Natural killer cell treated with Interleukin-12 subunit alpha and Interleukin-12 subunit beta and Interleukin-15 and Interleukin-18, amount 100 ng/mL, for 72 hours (primary cell): ENCODE measurements at places on chromosomes 3 and 15.

DNA sequence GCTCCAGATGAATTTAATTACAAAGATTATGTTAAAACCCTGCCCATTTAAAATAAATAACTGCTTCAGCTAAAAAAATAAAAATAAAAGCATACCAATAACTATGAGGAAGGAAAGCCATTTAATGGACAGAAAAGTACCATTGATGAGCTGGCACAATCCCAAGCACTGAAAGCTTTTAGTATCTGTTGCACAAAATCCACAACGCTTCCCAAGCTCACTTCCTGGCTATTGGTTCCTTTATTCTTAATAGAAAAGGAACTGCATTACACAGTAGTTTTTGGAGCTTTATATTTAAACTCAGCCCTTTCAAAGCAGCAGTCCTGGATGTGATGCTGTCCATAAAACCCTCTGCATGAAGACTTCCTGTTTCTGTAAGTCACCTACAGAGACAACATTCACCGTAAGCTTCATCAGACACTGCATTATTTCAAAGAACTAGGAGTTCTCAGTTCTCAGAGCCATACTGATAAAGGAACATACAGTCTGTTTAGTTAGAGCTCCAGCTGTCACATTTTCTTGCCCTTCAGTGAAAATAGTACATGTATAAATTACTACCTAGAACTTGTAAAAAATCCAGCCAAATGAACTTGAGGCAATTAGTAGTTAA is 81.5 kb downstream of the CSNK1G1 start:
- DNase-seq: no peak
- no peak overlapping the region for H3K4me3 ChIP-seq
- H3K27ac ChIP-seq: no peak overlapping the region
- no peaks in the 10 kb centered on the region for H3K36me3 ChIP-seq
- H3K4me1 ChIP-seq: peaks cover 7% of the 10 kb centered on the region

- peak overlapping the region; percentile 87 for H3K4me3 ChIP-seq
- peak; percentile 82 for DNase-seq
- H3K36me3 ChIP-seq: peaks cover 12% of the 10 kb centered on the region
- peaks cover 75% of the 10 kb centered on the region for H3K4me1 ChIP-seq
- peak overlapping the region; percentile 97 for H3K27ac ChIP-seq
Measured at GRCh38 chr15:74790080-74790916, 8.4 kb downstream of the CSK start.

DNA sequence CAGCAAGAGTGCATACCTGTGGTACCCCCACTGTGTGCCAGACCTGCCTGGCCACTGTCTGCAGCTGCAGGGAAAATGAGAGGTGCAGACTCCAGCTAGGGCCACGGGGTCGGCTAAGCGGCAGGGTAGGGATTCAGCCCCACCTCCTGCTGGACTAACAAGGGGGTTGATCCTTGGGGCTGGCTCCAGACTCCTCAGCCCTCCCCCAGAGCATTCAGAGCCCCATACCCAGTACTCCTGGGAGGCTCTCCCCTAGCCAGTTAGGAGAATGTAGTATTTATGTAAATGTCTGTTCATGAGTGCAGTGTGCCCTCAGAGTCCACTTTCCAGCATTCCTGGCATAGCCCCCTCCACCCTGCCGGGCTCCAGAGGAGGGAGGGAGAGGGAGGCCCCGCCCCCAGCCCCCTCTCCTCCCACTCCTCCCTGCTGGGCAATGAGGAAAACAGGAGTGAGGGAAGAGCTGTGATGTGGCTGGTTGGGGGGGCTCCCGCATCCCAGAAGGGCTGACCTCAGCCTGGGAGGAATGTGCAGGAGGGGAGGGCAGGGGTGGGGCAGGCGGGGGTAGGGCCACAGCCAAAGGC is 4.5 kb upstream of the SEMA3B start:
- no peak for DNase-seq
- H3K27ac ChIP-seq: no peak overlapping the region
- peaks cover 2% of the 10 kb centered on the region for H3K27me3 ChIP-seq

GRCh38 chr3:127902486-127902885 is 12.5 kb upstream of the KBTBD12 start:
- no peaks in the 10 kb centered on the region for H3K4me1 ChIP-seq
- no peak overlapping the region for H3K27ac ChIP-seq
- H3K27me3 ChIP-seq: peaks cover 12% of the 10 kb centered on the region
- no peak for DNase-seq
- no peaks in the 10 kb centered on the region for H3K36me3 ChIP-seq
- no peak overlapping the region for H3K4me3 ChIP-seq

DNA sequence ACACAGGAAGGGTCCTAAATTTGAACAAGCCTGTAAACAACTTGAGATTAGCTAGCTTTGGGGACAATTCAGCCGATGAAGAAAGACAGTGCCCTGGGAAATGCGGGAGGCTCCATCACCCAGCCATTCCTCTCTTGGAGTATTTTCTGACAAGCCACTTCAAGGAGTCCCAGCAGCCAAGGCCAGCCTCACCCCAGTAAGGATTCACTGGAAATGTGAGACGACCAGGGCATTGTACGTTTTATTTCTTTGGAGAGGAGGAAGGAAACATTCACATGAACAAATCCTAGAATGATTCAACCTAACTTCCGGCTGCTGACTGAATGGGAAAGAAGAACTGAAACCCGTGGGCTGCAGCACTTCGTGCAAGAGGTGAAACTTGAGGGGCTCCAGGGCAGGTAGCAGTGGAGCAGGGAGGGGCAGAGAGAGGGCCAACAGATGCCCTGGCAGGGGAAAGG is 116.4 kb upstream of the ARHGEF3 start:
- H3K4me3 ChIP-seq: peak overlapping the region; percentile 88
- no peak for DNase-seq
- H3K4me1 ChIP-seq: peaks cover 61% of the 10 kb centered on the region
- H3K27ac ChIP-seq: peak overlapping the region; percentile 63
- no peaks in the 10 kb centered on the region for H3K27me3 ChIP-seq

DNA sequence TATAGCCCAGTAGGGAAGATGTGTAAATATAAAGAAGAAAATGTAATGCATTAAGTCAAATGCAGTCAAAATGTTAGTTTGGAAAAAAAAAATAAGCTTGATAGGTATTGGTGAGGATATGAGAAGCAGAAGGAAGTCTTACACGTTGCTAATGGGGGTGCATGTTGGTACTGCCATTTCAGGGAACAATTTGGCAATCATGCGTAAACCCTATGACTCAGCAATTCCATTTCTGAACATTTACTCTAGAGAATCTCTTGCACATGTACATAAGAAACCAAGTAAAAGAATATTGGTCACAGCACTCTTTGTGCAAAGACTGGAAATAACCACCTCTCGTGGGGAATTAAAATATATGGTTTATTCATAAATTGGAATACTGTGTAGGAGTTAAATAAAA is 35.5 kb upstream of the TIMP4 start:
- peak overlapping the region; percentile 84 for H3K27ac ChIP-seq
- peaks cover 9% of the 10 kb centered on the region for H3K4me1 ChIP-seq
- DNase-seq: no peak
- H3K4me3 ChIP-seq: peak overlapping the region; percentile 72
- H3K27me3 ChIP-seq: peaks cover 5% of the 10 kb centered on the region

GRCh38 chr3:172321035-172321434 is 127.2 kb downstream of the GHSR start:
- no peak overlapping the region for H3K4me3 ChIP-seq
- H3K27me3 ChIP-seq: no peaks in the 10 kb centered on the region
- peaks cover 46% of the 10 kb centered on the region for H3K4me1 ChIP-seq
- H3K36me3 ChIP-seq: peaks cover 15% of the 10 kb centered on the region
- DNase-seq: no peak

GRCh38 chr15:48965972-48966371 is 2.3 kb upstream of the SHC4 start:
- H3K4me3 ChIP-seq: peak overlapping the region; percentile 85
- no peak for DNase-seq
- no peaks in the 10 kb centered on the region for H3K36me3 ChIP-seq
- H3K27me3 ChIP-seq: peaks cover 3% of the 10 kb centered on the region

GRCh38 chr3:74463515-74463914 is 150.9 kb downstream of the CNTN3 start:
- no peaks in the 10 kb centered on the region for H3K36me3 ChIP-seq
- no peak for DNase-seq
- H3K4me3 ChIP-seq: no peak overlapping the region
- no peak overlapping the region for H3K27ac ChIP-seq
- no peaks in the 10 kb centered on the region for H3K4me1 ChIP-seq
- no peaks in the 10 kb centered on the region for H3K27me3 ChIP-seq

DNA sequence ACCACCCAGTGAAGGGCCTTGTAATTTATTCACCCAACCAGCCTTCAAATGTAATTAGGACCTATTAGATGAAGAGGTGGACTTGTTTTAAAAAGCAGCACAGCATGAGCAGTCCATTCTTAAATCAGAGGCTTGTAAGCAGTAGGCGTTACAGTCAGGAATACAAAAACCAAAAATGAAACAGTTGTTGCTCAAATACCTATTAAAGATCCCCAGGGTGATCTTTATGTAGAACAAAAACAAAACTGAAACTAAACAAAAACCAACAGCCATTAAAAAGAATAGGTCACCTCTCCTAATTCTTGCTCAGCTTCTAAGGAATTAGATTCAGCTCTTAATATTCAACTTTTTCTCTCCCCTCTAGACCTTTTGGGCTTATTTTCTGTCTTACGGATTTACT is 104.9 kb upstream of the ST8SIA2 start:
- no peak overlapping the region for H3K27ac ChIP-seq
- no peak overlapping the region for H3K4me3 ChIP-seq

DNA sequence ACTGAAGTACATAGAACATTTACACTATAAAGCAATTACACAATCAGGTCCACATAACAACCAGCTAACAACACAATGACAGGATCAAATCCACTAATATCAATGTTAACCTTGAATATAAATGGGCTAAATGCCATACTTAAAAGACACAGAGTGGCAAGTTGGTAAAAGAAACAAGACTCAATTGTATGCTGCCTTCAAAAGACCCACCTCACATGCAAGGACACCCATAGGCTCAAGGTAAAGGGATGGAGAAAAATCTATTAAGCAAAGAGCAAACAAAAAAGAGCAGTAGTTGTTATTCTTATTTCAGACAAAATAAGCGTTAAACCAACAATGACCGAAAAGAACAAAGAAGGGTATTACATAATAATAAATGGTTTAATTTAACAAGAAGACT is 183.3 kb downstream of the PYDC2 start:
- no peak overlapping the region for H3K27ac ChIP-seq
- H3K4me1 ChIP-seq: no peaks in the 10 kb centered on the region
- H3K36me3 ChIP-seq: no peaks in the 10 kb centered on the region

DNA sequence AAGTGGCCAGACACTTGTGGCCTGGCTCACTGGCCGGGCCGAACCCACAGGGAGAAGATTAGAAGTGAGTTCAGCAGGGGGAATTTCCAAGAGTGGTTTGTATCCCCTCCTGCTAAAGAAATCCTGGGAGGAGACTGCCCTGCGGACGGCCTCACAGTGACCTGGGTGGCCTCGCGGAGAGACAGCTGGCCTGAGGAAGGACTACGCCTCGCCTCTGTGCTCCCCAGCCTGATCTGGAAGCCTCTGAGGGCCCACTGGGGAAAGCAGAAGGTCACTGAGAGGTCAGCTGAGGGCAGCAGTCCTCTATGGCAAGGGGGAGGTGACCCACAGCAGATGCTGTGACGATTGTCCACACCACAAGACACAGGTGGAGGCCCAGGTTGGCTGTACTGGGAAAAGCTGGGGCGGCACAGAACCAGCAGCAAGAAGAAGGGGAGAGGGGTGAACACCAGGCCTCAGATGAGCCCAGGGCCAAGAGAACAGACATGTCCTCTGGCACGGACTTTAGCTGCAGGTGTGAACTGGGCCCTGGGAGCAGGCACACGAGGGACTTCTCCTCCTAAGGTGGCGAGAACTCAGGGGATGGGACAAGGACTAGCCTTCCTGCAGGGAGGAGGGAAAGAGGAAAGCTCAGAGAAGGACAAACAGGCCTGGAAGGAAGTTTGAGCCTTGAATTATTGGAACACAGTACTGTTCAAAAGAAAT is 37.2 kb upstream of the DLG1 start:
- no peak overlapping the region for H3K27ac ChIP-seq
- no peak for DNase-seq
- no peak overlapping the region for H3K4me3 ChIP-seq
- no peaks in the 10 kb centered on the region for H3K36me3 ChIP-seq
- H3K27me3 ChIP-seq: peaks cover 16% of the 10 kb centered on the region

GRCh38 chr15:63469190-63469589 is 35.2 kb upstream of the USP3 start:
- peaks cover 17% of the 10 kb centered on the region for H3K4me1 ChIP-seq
- H3K27me3 ChIP-seq: peaks cover 17% of the 10 kb centered on the region
- H3K27ac ChIP-seq: no peak overlapping the region

DNA sequence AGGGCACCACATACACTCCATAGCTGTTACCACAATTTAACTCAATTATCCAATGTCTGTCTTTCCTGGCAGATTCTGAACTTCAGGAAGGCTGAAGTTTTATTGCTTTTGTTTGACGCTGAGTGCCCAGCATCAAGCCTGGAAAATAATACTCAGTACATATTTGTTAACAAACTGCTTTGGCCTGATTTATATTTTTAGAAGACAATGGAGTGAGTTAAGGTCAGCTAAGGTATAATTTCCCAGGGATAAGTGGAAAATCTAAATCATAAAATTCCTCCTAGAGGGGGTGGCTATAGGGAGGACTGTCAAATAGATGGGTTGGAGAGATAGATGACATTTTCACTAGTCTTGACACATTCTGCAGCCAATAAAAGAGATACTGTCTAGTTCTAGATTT is 659.4 kb upstream of the ADAMTS9 start:
- H3K27me3 ChIP-seq: no peaks in the 10 kb centered on the region
- no peak overlapping the region for H3K4me3 ChIP-seq
- H3K27ac ChIP-seq: no peak overlapping the region
- no peak for DNase-seq
- H3K4me1 ChIP-seq: no peaks in the 10 kb centered on the region

- no peaks in the 10 kb centered on the region for H3K36me3 ChIP-seq
- H3K27ac ChIP-seq: no peak overlapping the region
- H3K27me3 ChIP-seq: peaks cover 6% of the 10 kb centered on the region
- H3K4me3 ChIP-seq: no peak overlapping the region
Measured at GRCh38 chr15:86919581-86919980, 839.9 kb downstream of the AGBL1 start.

DNA sequence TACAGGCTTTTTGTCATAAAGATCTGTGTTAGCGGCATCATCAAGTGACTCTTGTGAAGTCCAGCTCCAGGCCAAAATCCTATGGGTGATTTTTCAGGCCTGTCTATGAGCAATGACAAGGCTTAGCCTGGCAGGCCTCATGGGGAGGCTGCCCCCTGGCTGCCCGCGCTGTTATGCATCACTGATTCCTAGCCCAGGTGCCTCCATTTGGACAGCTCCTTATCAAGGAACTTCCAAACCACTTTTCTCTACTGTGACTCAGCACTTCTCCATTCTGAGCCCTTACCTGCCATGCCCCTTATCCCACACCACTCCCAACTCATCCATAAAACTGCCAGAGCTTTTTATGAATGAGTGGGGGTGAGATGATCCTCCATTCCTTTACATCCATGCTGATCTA is 91.5 kb upstream of the C3orf80 start:
- peaks cover 8% of the 10 kb centered on the region for H3K4me1 ChIP-seq
- no peaks in the 10 kb centered on the region for H3K36me3 ChIP-seq
- peaks cover 8% of the 10 kb centered on the region for H3K27me3 ChIP-seq

DNA sequence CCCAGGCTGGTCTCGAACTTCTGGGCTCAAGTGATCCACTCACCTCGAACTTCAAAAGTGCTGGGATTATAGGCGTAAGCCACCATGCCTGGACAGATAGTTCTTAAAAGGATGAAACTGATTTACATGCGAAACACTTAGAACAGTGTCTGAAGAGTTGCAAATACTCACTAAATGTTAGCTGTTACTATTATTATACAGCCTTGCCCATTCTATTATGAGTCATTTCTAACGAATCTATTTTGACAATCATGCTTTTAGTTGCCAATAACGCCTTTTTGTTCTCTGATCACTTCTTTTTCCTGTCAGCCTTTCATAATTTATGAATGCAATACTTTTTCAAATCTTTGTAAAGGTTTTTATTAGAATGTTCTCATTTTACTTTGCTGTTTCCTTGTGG is 112.7 kb downstream of the SNRK start:
- no peak for DNase-seq
- H3K36me3 ChIP-seq: no peaks in the 10 kb centered on the region
- peaks cover 9% of the 10 kb centered on the region for H3K4me1 ChIP-seq
- H3K27me3 ChIP-seq: no peaks in the 10 kb centered on the region
- no peak overlapping the region for H3K27ac ChIP-seq
- no peak overlapping the region for H3K4me3 ChIP-seq
